ENCODE measurements at places on chromosomes 5 and 9.

- no peak for DNase-seq
These were observed 201.3 kb downstream of the MCTP1 start for GRCh38 chr5:95083606-95084005.

DNA sequence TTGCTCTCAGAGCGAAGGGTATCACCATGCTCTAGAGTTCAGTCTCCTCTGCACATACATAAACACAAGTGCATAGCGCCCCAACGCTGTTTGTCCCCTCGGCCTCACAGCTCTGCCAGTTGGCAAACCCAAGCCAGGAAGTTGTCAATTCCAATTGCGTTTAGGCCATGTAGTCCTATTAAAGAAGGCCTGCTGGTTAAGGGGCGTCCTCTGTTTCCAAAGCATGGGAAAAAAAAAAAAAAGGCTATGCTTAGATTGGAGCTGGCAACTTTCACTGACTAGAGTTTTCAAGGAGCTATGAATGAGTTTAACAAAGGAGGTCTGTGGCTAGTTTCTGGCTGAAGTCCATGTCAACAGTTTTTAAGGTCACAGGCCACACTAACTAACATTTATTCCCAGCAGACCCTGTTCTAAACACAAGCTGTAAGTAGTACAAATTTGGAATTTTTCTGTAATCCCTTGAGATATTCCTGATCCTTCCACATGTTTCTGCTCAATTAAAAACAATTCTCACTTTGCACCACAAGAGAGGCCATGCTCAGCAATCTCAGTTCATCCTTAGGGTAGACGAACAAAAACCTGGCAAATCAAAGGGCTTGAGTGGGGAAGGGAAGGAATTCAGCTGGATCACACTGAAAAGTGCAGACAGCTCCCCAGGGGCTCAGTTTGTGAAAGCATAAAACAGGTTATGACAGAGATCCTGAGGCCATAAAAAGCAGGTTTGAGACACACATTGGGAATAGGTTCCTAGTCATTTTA is 187.7 kb downstream of the DENND1A start:
- peak; percentile 54 for DNase-seq

DNA sequence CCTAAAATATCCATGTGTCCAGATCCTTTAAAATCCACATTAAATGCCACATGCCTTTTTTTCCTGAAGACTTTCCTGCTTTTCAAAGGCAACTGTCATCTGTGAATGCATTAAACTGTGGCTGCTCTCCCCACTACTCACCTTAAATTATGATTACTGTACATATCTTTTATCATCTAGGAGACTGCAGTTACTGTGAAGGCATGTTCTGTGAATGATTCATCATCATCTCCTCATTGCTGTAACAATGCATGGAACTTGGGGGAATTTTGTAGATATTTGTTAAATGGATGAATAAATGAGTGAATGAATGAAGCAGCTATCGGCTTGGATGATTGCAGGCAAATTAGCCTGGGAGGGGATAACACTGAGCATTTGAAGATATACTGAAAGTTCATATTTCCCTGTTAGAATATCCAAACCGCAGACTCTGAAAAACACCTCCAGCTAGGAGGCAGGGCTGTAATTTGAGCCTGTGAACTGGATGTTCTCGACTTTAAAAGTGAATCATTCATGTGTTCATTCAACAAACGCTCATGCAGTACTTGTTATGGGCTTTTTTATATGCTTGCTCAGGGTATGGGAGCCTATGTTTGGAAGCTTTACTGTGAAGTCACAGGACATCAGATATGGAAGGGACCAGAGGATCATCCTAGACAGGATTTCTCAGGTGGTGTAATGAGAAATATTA is 519.2 kb downstream of the KIF4B start:
- DNase-seq = peak; percentile 45

- DNase-seq = no peak
These were observed 14.7 kb downstream of the ISL1 start for GRCh38 chr5:51397996-51398395.

GRCh38 chr9:73683862-73684591 is 532.4 kb downstream of the ANXA1 start:
- peak; percentile 54 for DNase-seq

- DNase-seq = no peak
These were observed 19.4 kb downstream of the ENHO start for GRCh38 chr9:34503406-34503805.

GRCh38 chr9:89440548-89440947 is 57.4 kb downstream of the SEMA4D start:
- no peak for DNase-seq

DNA sequence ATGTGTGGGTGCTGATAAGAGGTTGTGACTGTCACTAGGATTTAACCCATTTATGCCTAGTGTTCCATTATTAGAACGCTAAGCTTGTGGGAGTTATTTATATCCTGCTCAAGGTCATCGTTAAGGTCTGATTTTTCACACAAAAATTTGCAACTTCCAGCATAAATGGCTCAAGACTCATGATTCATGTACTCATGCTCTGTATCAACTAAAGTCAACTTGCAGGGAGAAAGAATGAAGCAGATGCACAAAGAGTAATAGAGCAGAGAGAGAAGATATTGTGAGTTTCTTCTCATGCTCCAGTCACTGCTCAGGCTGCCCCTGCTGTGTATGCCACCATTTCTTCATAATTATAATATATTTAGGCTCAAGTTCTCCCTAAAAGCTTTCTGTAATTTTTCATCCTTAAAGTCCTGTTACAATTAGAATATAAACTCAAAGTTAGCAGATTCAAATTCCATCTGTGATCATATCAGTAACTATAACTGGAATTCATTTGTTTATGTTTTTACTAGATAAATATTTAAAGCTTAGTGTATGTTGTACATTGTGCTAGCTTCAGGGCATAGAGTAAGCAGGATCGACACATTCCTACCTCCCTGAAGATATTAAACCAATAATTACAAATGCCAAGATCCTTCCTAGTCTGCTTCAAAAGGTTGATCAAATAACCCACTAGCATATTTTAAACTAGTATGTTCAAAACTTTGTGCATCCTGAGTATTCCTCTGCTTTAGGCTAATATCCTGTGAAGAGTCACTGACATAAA is 136.7 kb downstream of the NUDT12 start:
- DNase-seq = peak; percentile 56

DNA sequence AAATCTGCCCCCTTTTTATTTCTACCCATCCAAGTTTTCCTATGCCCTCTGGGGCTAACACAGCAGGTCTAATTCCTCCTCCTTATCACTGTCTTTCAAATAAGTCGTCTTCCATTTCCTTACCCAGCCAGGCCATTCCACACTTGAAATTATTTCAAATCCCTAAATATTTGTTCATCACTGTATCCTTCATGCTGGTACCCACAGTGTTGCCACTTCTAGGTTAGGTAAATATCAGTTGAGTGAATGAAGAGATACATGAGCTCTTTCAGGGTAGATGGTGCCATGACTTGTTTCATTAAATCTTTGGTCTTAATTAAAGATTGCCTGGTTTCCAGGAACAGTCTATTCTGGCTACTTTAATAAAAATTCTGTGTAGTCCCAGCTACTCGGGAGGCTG is 35.6 kb upstream of the ADRA1B start:
- DNase-seq = no peak

- no peak for DNase-seq
These were observed 4.2 kb downstream of the NMUR2 start for GRCh38 chr5:152400846-152401245.
